Activated CD4-positive, CD25-positive, alpha-beta regulatory T cell (primary cell): ENCODE measurements at places on chromosomes 1 and 21.

- no peak for DNase-seq
These were observed 19.4 kb downstream of the NEK7 start for GRCh38 chr1:198176179-198176578.

DNA sequence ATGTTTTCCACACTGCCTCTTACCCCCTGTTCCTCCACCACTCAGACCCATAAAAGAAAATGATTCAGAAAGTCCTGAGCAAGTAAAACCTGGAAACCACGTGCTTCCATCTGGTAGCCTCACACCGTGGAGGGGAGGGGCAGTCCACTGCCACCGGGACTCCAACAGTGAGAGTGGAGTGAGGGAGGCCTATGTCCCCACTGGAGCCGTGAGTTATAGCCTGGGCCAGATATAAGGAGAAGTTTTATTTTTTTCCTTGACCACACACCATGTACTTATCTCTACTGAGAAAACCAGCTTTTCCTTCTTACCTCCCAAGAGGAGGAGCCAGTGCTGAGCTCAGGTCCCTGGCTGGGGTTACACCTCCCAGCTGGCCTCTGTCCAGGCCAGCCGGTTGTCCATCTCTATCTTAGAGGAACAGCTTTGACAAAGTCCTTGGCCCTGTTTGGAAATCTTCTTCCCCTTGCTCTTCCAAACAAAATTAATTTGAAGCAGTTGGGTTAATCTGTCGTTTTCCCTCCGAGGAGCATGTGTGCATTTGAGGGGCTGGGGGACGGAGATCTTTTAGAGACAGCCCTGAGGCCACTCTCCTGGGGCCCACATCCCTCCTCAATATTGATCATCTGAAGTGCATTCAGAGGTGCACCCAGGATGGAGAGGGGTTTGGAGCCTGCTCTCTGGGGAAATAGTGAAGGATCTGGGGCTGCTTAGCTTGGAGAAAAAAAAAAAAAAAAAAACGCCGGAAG, 49.1 kb upstream of the SERBP1 start:
- DNase-seq, result no peak

- DNase-seq, result no peak
These were observed 22.8 kb downstream of the DHRS3 start for GRCh38 chr1:12594966-12595756.

- DNase-seq, result no peak
These were observed 108.9 kb downstream of the NOS1AP start for GRCh38 chr1:162178432-162178831.

GRCh38 chr1:61992257-61992656, 202.4 kb upstream of the L1TD1 start:
- no peak for DNase-seq

DNA sequence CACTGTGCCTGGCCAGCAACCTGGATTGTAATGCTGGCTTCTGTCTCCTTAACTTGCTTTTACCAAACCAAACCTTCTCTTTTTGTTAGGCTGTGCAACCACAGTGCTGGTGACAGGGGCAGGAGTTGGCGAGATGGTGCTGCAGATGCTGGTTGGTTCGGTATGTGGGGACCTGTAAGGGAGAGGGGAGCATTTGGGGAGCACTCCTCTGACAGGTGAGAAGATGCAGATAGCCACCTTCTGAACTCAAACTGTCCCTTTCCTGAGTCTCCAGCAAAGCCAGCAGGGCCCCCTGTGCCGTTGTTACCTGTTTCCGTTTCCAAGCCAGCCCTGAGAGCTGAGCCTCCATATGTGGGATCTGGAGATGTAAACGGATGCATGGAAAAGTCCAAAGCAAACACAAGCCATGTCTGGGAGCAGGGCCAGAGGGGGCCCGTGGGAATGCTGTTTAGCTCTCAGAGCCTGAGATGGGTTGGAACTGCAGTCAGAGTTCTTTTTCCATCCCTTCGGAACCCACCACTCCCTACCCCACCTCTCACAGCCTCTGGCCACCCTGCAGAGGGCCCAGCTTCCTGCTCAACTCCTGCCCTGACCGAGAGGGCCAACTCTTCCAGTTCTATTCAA, 34.0 kb downstream of the ELK4 start:
- no peak for DNase-seq

DNA sequence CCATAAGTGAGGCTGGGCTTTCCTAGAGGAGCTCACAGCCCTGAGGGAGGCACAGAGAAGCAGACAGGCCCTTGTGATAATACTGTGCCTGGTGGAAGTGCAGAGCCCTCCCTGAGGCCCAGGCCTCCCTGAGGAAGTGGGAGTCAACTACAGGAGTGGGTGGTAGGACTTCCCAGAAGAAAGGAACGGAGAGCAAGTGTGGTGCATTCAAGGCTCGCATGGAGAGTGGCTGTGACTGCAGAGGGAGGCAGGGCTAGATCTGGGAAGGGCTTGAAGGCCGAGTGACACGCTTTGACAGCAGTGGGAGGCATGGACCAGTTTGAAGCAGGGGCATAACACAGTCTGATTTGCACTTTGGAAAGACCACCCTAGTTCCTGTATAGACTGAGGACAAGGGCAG, 37.3 kb downstream of the AZIN2 start:
- DNase-seq, result no peak

GRCh38 chr1:54340878-54341277, 65.3 kb downstream of the SSBP3 start:
- DNase-seq, result no peak

- DNase-seq, result no peak
These were observed 16.1 kb downstream of the ENSA start for GRCh38 chr1:150613061-150613920.

GRCh38 chr1:179866616-179867015, 11.0 kb downstream of the TOR1AIP2 start:
- DNase-seq, result no peak

GRCh38 chr1:220974431-220974830, 95.2 kb downstream of the HLX start:
- no peak for DNase-seq

GRCh38 chr1:25232866-25233784, 823 bp upstream of the SYF2 start:
- DNase-seq, result peak; percentile 16

DNA sequence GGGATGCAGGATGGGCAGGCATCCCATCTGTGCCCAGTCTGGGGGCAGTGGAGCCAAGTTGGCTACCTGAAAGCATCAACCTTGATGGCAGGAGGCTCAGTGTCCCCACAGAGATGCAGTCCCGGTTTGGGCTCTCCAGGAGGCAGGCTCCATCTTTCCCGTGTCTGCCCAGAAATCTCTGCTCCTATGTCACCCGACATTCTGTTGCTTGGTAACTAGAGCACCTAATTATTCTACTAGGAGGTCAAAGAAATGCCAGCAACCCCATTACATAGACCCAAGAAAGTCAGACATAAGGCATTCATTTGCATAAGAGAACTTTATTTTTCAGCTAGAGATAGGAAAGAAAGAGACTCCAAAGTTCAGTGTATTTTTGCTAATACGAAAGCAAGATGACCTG, 100.3 kb upstream of the BACE2 start:
- DNase-seq, result no peak

DNA sequence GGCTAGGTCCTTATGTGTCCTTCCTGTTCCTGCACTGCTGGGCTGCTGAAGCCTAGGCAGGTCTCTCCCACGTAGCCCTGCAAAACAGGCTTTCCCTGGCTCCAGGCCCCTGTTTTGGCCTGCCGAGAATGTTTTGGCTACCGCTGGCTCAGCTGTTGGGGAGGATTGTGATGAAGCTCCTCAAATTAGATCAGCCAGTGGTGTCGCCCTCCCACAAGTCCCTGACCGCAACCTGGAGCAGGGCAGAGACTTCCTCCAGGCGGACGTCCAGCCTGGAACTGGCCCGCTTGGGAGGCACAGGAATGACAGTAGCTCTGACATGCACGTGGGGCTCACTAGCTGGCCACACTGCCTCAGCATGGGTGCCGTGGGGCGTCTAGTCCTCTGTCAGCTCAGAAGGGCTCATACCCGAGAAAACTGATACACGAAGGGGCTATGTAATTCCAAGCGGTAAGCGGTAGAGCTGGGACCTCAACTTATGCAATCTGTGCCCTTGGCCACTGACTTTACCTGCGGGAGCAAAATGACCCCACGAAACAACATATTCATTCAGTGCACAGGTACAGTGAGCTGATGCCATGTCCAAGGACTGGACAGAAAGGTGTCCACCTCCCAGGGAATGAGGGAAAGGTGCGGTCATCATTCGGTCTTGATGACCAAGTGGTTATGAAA, 26.6 kb downstream of the DHRS3 start:
- no peak for DNase-seq

GRCh38 chr1:94058766-94059165, 62.2 kb downstream of the ABCA4 start:
- DNase-seq, result no peak

- DNase-seq, result no peak
These were observed 3.7 kb downstream of the DLGAP3 start for GRCh38 chr1:34925730-34926129.

DNA sequence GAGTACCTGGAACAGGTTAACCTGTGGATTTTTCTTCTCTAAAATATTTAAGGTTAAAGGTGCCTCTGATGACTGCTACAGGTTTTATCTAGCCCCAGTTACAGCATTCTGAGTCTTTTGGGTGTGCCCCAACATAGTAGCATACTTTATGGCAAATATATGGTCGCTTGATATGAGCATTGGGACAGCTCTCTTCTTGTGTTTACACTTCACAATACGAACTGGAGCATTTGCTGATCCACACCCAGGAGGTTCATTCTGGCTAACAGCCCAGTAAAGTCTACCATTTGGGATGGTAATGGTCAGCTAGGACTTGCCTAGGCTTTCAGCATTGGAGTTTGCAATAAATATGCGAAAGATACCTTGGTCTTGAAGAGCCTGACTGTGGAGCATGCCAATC, 101.3 kb downstream of the DISP1 start:
- DNase-seq, result no peak

DNA sequence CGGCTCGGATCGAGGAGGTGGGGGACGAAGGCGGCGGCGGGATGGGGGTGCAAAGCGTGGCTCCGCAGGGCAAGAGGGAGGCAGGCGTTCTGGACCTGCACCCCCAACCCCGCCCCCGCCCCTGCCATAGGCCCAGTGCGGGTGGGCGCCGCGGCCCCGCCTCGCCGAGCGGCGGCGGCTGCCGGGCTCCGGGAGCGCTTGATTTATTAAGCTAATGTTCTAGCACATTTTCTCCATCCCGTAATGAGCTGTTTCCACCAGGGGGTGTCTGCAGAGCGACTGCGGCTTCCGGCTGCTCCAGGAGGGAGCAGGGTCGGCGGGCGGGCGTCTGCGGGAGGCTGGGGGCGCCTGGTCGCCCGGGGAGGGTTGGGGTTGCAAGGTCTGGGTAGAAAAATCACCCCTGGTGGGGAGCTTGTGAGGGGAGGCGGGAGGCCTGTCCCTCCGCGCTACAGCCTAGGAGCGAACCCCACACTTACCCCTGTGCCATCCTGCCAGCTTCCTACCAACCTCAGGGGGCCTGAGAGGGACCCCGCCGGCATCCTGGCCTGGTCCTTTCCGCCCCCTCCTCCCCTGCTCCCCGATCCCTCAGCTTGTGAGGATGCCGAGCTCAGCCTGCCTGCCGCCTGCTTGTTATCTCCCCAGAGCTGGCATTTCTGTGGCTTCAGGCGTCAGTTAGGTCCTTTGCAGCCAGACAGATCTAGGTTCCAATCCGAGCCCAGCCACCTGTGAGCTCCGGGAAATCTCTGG, 48.5 kb upstream of the ACOT11 start:
- DNase-seq, result no peak

DNA sequence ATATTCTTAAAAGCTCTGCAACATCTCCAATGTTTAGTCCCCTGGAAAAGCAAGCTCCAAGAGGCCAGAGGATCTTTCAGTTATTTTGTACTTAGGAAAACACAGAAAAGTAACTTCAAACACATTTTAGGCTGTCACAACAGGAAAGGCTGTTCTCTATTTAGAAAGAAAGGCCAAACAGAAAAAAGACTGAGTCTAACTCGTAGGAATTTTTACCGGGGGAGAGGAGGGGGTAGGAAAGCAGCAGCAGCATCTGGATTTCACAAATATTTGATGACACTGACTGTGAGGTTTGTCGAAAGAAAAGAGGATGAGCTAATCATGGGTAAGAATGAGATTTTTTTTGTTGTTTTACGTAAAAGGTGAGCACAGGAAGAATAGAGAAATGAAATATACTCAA, 107.1 kb downstream of the EIF4G3 start:
- no peak for DNase-seq

DNA sequence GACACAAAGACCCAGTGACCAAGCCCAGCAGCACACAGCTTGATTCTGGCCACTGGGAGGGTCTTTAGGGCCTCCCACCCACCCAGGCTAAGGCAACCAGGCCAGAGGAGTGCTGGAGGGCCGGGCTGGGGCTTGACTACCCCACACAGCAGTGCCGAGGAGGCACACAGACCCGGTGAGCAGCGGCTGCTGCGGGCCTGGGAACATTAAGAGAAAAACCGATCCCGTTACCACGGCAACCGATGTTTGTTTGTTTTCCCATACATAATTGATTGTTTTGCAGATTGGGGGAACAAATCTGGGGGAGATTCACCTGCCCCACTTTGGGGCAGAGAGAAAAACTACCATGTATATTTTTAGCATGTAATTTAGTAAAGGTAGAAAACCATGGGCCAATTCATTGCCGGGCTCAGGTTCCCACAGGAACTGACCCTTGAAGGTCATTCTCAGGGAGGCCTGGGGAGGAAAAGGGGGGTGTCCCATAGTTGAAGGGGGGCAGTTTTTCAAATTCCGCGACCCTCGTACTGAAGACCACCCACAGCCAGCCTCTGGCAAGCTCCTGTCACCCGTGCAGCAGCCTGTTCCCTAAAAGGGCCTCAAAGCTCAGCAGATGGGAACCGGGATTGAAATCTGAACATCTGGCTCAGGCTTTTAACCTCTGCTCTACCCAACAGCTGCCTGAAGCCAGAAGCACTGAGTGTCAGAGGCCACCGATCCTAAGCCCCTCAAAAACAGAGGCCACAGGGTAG, 35.3 kb downstream of the CHD5 start:
- DNase-seq, result no peak

DNA sequence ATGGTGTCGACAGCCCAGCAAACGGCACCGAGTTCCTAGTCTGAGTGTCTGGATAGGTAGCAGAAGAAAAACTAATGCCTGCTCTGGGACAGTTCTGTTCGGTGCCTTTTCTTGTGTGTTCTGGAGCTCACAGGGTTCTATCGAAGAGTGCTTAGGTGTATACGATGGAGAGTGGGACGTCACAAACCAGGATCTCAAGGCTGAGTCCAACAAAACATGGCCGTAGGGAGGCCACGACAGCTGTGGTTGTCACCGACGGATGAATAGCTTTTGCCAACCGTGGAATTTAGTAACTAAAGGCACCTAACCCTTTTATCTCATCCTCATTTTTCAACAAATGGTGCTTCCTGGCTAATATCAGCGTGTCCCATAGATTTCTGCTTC, 635 bp upstream of the SYNJ1 start:
- no peak for DNase-seq

- no peak for DNase-seq
These were observed 19.9 kb upstream of the ZNF678 start for GRCh38 chr1:227543283-227544066.
